ENCODE measurements at places on chromosomes 1 and 21.

- peak; percentile 70 for DNase-seq
These were observed 66.1 kb downstream of the TENT5C start for GRCh38 chr1:117671781-117672501.

DNA sequence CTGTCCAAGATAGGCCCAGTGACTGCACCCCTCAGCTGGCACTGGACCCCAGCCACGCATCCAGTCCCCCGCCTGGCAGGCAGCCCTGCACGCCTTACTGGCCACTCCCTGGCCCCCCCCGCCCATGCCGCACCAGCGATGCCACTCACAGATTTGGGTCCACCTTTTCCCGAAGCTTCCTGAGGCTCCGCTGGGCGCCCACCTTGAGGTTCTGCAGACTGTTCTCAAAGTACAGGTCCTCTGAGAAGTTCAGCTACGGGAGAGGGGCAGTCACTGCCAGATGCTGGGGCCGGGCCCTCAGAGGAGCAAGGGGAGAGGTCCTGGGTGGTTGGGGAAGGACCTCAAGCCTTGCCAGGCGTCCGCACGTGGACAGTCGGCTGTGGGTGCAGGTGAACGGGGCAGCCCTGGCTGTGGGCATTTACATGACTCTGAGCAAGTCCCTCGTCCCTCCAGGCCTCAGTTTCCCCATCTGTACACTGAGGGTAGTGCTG, 8.1 kb downstream of the PRXL2B start:
- DNase-seq: no peak

- DNase-seq: no peak
These were observed 688.1 kb downstream of the PLA2G4A start for GRCh38 chr1:187516874-187517273.

DNA sequence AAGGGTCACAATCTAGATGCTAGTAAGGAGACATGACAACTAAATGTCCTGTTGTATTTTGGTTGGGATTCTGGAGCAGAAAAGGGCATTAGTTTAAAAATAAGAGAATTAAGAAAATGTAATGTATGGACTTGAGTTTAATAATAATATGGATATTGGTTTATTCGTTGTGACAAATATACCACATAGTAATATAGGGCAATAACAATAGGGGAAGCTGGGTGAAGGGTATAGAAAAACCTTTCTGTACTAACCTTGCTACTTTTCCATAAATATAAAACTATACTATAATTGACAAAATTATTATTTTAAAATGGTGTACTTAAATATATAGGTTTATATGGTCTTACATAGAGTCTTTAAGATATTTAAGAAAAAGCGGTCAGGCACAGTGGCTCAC, 558.9 kb downstream of the PTPRC start:
- DNase-seq: no peak

DNA sequence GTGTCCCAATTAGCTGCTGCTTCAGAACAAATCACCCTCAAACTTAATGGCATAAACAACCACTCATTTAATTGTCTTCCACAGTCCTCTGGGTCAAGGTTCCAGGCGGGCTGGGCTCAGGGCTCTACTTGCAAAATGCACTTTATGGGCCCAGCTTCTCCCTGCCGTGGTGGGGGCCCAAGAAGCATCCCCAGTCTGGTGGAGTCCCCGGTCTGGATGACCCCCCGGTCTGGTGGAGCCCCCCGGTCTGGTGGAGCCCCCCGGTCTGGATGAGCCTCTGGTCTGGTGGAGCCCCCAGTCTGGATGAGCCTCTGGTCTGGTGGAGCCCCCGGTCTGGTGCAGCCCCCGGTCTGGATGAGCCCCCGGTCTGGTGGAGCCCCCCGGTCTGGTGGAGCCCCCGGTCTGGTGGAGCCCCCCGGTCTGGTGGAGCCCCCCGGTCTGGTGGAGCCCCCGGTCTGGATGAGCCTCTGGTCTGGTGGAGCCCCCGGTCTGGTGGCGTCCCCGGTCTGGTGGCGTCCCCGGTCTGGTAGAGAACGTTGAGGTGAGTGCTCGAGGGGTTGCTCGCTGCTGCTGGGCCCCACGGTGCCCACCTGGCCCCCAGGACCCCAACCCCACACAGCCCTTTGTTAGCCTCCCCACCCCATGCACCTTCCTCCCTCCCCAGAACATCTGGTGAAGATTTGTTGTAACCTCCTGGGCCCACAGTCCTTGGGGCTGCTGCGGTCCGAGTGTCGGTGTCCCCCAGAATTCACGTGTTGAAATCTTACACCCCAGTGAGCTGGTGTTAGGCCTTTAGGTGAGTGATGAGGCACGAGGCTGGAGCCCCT, 33.8 kb downstream of the POFUT2 start:
- no peak for DNase-seq

DNA sequence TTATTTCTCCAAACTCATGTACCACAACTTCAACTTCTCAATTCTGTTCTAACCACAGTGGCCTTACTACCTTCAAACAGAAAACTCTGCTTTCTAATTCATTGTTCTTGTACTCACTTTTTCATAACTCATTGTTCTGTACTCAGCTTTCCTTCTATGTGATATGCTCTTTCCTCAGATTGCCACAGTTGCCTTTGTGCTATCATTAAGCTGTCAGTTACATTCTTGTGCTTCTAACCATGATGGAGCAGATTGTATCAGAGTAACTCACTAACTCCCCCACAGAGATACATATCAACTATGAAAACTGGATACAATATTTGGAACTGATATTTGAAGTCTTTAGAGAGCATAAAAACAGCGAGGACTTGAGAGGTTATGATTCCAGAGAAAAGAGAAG, 1213.7 kb downstream of the KCNT2 start:
- DNase-seq: no peak

Measured in left ventricle myocardium inferior (tissue), 1 donor.